ENCODE measurements at places on chromosomes 5 and 9.

GRCh38 chr5:6686915-6687409 is 26.3 kb upstream of the TENT4A start:
- DNase-seq, result peak; percentile 75

GRCh38 chr5:172624083-172624995 is 16.7 kb upstream of the NEURL1B start:
- no peak for DNase-seq

DNA sequence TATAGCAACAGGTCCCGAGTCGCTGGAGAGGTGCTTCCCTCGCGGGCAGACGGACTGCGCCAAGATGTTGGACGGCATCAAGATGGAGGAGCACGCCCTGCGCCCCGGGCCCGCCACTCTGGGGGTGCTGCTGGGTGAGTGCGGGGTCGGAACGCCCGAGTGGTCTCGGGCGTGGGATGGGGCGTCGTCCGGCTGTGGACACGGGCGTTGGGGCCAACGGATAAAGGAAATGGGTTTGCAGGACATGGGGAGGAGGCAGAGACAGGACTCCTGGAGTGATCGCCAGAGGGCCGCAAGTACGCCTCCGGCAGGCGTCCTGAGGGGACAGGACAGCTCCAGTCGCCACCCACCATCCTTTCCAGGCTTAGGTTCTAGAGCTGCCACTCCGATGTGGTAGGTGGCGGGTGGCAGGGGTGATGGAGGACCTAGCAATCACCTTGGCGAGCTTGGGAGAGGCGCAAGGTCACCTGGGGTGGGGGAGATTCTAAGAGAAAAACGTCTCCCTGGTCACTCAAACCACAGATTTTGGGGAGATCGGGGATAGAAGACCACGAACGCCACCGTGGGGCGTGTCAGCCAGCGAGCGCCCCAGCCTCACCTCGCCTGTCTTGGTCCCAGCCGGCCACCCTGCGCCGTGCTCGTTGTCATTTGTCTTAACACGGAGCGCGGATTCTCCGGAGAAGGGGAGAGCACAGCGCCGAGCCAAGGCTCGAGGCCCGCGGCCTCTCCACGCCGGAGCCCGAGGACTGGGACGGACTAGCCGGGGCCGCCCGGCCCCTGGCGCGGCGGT is 922 bp downstream of the LMX1B start:
- peak; percentile 41 for DNase-seq

- no peak for DNase-seq
Observed at GRCh38 chr5:140549237-140550144, 2.0 kb downstream of the EIF4EBP3 start.

DNA sequence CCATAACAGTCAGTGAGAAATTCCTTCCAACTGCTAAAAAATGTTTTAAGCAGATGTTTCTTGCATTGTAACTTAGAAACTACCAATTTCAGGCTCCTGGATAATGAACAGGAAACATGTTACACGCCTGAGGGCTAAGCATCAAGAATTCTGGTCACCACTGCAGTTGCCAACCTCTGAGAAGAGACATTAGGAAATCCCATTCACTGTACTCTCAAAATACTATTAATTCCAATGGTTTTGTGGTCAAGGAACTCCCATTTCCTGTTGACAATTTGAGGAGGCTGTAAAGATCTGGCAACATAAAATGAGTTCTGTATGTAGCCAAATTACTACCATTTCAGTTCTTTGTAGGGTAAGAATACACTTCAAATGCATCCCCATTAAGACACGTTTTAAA is 456.0 kb upstream of the MEF2C start:
- DNase-seq, result no peak

- peak; percentile 68 for DNase-seq
Observed at GRCh38 chr5:181217111-181217802, 5.8 kb upstream of the TRIM41 start.

- no peak for DNase-seq
Observed at GRCh38 chr5:88876714-88877113, 6.3 kb downstream of the MEF2C start.

- DNase-seq, result no peak
Observed at GRCh38 chr5:55154873-55155272, 5.1 kb upstream of the GPX8 start.

DNA sequence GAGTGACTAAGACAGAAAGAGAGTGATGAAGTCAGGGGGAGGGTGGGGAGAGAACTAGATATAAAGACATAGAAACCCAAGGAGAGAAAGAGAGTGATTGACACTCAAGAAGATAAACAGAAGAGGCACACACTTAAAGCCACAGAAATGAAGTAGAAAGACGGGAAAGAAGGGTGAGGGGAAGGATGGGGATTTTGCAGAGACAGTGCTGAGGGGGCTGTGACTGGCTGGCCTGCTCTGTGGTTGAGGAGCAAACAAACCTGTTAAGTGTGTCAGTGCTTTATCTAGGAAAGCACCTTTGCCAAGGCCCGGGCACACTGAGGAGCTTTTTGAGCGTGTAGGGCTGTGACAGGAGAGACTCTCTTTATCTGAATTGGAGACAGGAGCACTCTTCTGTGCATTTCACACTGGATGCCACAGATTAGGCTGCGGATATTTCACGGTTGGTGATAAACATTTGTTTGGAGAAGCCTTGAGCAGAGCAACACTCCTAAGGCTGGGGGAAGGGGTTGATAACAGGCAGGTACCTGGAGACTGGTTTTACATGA is 109.1 kb downstream of the DOCK2 start:
- no peak for DNase-seq

DNA sequence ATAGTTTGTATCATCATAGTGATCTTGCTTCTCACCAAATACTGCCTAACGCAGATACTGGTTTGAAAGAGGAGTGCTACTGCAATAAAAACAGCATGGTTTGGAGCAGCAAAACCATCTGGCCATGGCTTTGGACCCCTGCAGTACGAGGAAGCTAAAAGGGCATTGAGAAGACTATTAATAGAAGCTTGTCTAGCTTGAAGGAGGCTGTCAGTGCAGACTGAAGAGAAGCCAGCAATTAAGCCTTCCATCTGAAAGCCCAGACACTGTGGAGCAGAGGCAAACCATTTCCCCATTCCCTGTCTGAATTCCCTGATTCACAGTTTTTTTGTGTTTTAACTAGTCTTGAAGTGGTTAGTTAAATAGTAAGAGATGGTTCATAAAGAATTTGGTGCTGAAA is 281.6 kb downstream of the PTPRD start:
- DNase-seq, result no peak

GRCh38 chr5:172973931-172974330 is 9.6 kb upstream of the ATP6V0E1 start:
- DNase-seq, result no peak
